ENCODE measurements at places on chromosomes 2 and 18.

DNA sequence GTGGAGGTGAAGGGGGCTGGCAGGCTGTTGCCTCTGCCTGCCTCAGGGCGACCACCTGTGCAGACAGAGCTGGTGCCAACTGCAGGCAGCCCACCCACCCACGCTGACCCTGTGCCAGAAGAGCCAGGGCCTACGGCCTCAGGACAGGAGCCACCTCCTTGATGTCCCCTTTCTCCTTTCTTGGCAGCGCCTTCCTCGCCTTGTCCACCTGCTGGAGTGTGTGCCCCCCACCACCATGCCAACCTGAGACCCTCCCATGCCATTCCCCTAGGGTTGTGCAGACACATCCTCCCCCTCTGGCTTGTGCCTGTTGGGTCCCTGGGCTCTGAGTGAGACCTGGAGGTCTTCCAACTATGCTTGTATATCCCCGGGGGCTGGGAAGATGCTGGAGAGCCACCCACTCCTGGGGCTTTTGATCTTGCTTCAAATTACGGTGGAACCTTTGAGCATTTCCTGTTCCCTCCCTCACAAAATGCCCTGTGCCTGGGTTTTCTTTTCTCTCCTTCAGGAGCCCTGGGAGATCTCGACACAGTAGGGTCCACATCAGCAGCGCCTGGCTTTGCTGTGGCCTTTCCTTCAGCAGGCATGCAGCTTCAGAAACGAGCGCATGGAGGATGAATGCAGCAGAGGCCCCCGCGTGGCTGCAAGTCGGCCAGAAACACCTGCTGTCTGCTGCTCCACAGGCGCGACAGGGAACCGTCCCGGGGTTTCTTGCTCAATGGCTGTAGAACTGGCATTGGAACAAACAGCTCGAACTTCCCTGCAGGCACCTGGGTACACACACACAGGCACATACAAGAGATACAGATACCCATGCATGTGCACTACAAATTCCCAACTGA lies 65.9 kb upstream of the SH3RF3 start:
- DNase-seq, result no peak

DNA sequence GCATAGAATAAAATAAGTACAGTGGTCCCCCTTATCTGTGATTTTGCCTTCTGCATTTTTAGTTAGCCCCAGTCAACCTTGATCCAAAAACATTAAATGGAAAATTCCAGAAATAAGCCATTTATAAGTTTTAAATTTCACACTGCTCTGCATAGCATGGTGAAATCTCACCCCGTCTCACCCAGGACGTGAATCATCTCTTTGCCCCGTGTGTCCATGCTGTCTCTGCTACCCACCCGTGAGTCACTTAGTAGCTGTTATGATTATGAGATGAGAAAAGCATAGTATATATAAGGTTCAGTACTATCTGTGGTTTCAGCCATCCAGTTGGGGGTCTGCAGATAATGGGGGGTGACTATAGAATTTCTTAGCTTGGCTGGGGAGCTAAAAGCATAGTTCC lies 67.3 kb downstream of the RHBDD1 start:
- no peak for DNase-seq

DNA sequence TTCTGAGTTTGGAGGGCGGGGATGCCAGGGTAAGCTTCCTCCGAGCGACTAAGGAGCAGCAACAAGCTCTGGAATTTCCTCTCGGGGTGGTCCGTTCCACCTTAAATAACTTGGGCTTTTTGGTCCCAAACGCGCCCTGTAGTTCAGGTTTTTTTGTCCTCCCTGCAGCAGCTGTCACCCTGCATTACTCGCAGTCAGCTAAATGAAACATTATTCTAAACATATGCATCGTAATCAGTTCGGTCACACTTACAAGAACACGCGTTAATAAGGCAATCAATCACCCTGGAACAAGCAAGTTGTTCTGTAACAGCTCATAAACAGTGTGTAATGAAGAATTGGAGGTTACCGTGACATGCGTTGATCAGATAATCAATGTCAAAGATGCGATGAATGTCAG lies 8.3 kb downstream of the EVX2 start:
- DNase-seq, result peak; percentile 72

GRCh38 chr2:85501248-85501647 lies 37.7 kb upstream of the MAT2A start:
- no peak for DNase-seq

GRCh38 chr18:53864770-53865169 lies 359.7 kb downstream of the MBD2 start:
- no peak for DNase-seq

Measured in retina (tissue), 1 donor.